ENCODE measurements at places on chromosomes 4 and X.

DNA sequence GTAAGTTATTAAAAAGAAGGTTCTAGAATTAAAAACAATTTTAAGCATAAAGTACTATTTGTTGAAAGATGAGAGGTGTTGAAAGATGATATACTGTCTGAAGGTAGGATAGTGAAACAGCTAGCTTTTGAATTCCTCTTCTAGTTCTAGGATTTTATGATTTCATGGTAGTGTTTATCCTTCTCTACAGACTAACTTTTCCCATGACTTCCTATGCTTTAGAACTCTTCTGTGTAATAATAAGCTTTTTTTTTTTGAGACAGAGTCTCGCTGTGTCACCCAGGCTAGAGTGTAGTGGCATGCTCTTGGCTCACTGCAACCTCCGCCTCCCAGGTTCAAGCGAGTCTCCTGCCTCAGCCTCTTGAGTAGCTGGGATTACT is 96.0 kb upstream of the NUDT6 start:
- DNase-seq: no peak

DNA sequence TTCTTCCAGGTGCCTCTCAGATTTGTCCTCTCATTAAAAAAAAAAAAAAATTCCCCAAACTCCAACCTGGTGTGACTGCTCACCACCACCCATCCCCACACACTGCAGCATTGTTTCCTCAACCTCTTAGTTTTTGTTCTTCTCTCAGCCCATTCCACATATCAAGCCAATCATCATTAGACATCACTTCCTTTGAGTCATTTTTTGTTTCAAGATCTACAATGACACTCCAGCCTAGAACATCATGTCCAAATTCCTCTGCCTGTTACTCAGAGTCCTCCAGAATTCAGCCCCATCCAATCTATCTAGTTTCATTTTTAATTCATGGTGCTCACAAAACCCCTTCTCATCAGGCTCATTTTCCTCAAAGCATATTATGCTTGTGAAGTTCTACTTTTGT is 262.5 kb upstream of the TEX13A start:
- no peak for DNase-seq

- DNase-seq: no peak
Measured at GRCh38 chr4:10773010-10773409, 88.4 kb upstream of the CLNK start.

- DNase-seq: no peak
Measured at GRCh38 chrX:136203951-136204350, 47.2 kb downstream of the MAP7D3 start.

- no peak for DNase-seq
Measured at GRCh38 chrX:150298841-150299551, 64.1 kb upstream of the MAMLD1 start.

- DNase-seq: no peak
Measured at GRCh38 chrX:41653125-41653524, 35.6 kb upstream of the GPR34 start.

GRCh38 chr4:121056066-121056465 is 16.3 kb downstream of the NDNF start:
- no peak for DNase-seq

- no peak for DNase-seq
Measured at GRCh38 chr4:44756559-44756958, 30.2 kb upstream of the GNPDA2 start.

- no peak for DNase-seq
Measured at GRCh38 chr4:112513971-112514646, 1.9 kb downstream of the NEUROG2 start.

- DNase-seq: no peak
Measured at GRCh38 chr4:144667500-144667899, 21.5 kb downstream of the HHIP start.

DNA sequence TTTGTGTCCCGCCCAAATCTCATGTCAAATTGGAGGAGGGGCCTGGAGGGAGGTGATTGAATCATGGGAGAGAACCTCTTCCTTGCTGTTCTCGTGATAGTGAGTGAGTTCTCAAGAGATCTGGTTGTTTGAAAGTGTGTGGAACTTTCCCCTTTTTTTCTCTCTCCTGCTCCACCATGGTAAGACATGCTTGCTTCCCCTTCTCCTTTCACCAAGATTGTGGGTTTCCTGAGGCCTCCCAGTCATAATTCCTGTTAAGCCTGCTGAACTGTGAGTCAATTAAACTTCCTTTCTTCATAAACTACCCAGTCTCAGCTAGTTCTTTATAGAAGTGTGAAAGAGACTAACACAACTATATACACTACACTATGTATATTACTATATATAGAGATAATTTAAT is 697.8 kb upstream of the HS3ST1 start:
- peak; percentile 14 for DNase-seq

DNA sequence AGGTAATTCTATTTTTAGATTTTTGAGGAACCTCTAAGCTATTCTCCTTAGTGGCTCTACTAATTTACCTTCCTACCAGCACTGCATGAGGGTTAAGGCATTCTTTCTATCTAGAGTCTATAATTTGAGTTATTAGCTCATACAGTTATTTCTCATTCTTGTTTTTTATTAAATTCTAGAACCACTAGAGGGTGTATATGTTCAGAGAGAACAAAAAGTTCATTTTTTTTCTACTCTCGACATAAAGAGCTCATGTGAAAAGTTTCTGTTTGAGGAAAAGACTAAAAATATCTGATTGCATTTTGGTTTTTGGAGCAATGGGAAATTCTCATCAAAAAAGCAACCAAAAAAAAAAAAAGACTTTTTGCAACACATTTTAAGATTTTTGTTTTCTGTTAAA is 57.0 kb upstream of the LRAT start:
- DNase-seq: no peak

DNA sequence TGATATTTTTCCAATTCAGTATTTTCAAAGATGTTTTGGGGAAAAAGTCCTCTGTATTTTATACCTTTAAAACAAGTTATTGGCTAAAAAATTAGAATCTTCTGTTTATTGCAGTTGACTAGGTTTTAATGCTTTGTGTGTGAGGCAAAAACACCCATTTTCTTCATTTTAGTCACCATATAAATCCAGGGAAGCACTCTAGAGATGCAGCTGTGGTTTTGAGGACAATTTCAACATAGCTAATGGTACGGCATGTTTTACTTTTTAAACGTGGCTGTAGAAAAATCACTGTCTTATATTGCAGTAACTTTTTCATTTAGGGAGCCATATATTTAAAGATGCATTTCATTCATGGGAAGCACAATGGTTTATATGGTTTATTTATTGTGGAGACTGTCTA is 129.1 kb upstream of the PITX2 start:
- DNase-seq: no peak

GRCh38 chr4:152935631-152936445 is at the start of gene FHDC1:
TSS of gene FHDC1 (plus strand) at chr4:152936323. CDS start at chr4:152943058, 6,735 bp downstream.
- DNase-seq: peak; percentile 23

DNA sequence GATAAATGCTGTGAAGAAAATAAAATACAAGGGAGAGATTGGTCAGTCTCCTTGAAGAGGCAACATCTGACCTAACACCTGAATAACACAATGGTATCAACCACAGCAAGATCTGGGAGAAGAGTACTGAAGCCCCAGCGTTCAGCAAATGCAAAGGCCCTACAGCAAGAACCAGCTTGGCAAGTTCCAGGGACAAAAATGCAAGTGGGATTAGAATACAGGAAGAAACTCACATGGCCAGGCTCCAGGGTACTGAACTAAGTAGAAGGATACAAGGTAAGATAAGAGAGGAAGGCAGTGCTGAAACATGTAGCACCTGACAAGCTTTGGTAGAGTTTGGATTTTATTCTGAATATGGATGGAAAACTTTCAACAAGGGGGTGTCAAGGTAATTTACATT is 3.6 kb downstream of the SMIM14 start:
- DNase-seq: no peak
